ENCODE measurements at places on chromosomes 12 and 14.

- no peak for DNase-seq
Observed at GRCh38 chr14:60904381-60904780, 76.5 kb downstream of the TRMT5 start.

GRCh38 chr12:6195665-6196535 lies 4.3 kb upstream of the CD9 start:
- DNase-seq, result peak; percentile 82

GRCh38 chr14:48973151-48973550 lies 613.0 kb downstream of the RPS29 start:
- DNase-seq, result no peak

DNA sequence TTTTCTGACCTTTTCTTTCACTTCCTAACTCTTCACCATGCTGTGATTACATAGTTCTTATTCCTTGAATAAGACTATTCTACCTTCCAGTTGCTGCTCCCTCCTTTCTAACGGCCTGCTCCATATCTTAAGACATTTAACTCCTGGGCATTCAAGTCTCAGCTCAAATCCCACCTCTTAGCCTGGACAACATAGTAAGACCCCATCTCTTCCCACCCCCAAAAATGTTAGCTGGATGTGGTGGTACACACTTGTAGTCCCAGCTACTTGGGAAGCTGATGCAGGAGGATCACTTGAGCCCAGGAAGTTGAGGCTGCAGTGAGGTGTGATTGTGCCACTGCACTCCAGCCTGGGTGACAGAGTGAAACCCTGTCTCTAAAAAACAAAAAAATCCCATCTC lies 10.9 kb downstream of the ERG28 start:
- no peak for DNase-seq

DNA sequence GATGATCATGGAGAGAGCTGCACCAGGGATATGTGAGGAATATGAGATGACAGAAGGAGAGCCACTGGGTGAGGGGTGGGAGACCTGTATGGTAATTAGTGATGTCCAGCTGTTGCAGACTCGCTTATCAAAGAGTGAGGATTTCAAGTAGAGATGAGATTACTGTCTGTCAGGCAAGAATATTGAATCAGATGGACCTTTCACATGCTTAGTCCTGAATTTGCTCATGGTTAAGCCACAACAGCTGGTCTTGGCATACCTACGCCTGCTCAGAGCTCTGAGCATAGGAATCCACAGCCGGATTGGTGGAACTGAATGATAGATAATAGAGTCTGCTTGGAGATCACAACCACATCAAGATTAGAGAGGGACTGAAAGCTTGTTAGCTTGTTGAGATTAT lies 115.2 kb upstream of the ARHGAP5 start:
- DNase-seq, result no peak

- DNase-seq, result no peak
Observed at GRCh38 chr12:45216983-45217485, 1.1 kb downstream of the ANO6 start.

- peak; percentile 40 for DNase-seq
Observed at GRCh38 chr12:54438517-54438916, 19.5 kb upstream of the ITGA5 start.

GRCh38 chr12:46049665-46050064 lies 59.3 kb upstream of the SCAF11 start:
- no peak for DNase-seq

DNA sequence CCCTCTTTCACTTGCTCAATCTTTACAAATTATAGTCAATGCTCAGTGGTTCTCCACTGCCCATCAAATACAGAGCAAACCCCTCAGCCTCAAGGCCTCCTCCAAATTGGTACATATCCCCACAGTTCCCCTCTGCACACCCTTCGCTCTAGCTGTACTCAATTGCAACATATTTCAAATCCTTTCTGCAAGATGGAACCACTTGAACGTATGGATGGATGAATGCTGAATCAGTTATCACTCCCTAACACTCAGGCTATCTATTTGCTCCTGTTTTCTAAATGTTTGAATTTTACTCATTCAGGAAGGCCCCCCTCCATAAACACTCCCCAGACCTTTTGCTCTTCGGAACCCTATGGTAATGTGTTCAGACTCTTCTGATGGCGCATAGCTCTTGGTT lies 24.5 kb downstream of the ATG14 start:
- DNase-seq, result no peak

GRCh38 chr14:94366146-94366915 lies 22.1 kb downstream of the SERPINA1 start:
- DNase-seq, result no peak

DNA sequence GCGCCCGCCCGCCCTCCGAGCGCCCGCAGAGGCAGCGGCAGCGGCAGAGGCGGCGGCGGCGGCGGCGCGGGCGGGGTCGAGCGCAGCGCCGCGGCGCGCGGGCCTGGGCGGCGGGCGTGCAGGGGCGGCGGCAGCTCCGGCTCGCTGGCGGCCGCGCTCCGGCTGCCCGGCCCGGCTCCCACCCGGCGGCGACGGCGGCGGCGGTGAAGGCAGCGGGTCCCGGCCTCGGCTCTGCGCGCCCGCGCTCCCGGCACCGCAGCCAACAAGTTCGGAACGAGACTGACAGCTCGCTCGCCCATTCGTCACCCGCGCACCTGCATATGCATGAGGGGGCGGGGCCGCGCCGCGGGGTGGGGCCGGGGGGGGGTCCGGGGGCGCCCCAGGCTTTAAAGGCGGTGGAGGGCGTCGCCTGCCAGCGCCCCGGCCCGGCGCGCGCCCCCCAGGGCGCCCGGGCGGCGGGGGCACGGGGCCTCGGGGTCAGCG lies at the start of gene JAG2:
JAG2 (minus strand) TSS at position 281 of the 483 bp plus-strand sequence. CDS start 356 bp downstream, outside the sequence.
- DNase-seq, result peak; percentile 27

DNA sequence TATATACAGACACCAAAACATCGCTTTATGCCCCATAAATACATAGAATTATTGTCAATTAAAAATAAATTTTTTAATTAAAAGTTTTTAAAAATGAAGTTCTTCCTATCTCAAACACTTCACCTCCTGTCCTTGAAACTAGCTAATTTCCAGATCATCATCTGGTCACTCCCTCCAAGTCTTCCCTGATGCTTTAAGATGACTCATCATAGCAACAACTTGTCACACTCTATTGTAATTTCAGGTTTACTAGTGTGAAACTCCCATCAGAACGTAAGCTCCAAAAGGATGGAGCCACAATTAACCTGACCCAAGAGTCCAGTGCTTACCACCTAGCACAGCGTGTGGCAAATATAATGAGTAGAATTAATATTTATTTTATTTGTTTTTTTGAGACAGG lies 16.3 kb downstream of the GXYLT1 start:
- no peak for DNase-seq

GRCh38 chr12:128810182-128811127 lies 13.3 kb downstream of the SLC15A4 start:
- peak; percentile 77 for DNase-seq

- DNase-seq, result no peak
Observed at GRCh38 chr12:61011767-61012423, 1248.3 kb upstream of the USP15 start.

DNA sequence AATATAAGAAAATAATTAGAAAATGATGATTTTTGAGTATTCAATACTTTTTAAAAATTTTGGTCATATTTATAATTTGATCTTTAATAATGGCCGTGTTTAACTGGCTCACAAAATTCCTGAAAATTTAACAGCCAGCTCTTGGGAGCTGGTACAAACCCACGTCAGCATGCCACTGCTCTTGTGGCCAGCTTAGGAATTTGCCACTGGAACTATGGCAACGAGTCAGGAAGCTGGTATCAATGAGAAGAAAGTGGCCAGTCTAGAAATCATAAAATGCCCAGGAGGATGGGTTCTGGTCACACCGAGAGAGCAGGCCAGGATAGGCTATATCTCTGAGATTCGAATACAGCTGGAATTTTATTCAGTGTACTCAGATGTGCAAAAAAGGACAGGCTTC lies 72.2 kb upstream of the PLEKHG3 start:
- DNase-seq, result no peak

GRCh38 chr12:126419131-126419530 lies 1353.9 kb downstream of the AACS start:
- DNase-seq, result no peak

DNA sequence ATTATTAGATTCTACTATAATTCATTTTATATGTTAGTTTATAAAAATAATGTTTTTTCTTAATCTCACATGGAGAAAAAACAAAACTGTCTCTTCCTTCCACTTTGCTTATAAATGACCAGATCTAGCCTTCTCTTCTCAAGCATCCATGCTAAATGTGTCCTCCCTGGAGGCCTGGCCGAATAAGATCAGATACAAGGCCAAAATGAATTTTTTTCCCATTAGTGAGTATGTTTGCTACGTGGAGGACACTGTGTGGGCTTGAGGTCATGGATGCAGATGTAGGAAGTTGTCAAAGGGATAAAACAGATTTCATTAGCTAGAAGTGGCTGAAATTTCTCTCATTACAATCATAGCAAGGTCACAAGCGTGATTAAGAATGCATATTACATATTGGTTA lies 1244.9 kb upstream of the SEL1L start:
- DNase-seq, result no peak

DNA sequence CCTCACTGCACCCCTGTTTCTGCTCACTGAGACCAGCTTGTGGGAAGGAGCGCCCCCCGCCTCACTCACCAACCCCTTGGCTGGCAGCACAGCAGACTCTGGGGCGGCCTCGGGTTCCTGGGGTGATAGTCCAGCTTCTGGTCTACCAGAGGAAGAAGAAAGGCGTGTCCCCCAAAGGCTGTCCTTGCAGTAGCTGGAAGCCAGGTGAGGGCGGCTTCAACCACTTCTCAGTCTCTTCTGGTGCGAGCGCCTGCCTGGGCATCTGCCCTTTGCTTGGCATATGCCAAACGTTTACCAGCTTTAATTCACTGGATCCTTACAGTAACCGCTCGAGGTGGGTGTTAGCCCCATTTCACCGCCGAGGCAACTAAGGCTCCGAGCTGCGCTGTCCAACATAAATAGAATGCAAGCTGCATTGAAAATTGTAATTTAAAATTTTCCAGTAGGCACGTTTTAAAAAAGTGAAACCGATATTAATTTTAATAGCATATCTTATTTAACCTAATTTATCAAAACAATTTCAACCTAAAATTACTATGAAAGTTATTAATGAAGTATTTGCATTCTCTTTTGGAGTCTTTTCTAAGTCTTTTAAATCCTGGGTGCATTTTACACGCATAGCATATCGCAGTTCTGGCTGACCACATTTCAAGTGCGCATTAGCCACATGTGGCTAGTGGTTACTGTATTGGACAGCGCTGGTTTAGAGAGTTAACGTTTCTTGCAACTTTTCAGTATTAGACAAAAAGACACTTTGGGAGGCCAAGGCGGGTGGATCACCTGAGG lies 872 bp downstream of the FAM177A1 start:
- DNase-seq, result no peak

DNA sequence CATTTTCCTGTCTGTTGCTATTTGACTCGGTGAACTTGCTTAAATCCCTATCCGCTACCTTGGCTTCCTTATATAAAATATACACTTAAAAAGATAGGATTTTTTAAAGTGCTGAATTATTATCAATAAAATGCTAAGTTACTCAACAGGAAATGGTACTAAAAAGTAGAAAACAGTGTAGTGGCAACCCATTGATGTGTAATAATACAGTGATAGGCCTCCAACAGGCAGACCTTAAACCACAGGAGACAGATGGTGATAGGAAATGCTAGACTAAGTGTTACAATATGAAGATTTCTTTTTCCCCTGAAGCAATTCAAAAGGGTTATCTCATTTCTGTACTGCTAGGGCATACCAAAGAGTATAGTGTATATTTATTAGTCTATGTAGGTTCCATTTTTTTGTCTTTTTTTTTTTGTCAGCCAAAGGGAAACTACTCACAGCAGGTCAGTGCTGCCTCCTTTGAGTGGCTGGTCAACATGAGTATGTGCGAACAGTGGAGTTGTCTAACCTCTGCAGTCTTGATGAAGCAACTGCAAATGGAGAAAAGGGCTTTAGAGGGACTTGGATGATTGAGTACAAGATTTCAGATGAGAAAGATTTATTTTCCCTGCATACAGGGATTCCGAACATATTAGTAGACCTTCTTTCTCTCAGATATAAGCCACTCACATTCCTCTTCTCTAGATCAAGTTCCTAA lies 183.8 kb downstream of the ACSS3 start:
- no peak for DNase-seq

GRCh38 chr14:89187501-89187900 lies 229.5 kb downstream of the FOXN3 start:
- no peak for DNase-seq

DNA sequence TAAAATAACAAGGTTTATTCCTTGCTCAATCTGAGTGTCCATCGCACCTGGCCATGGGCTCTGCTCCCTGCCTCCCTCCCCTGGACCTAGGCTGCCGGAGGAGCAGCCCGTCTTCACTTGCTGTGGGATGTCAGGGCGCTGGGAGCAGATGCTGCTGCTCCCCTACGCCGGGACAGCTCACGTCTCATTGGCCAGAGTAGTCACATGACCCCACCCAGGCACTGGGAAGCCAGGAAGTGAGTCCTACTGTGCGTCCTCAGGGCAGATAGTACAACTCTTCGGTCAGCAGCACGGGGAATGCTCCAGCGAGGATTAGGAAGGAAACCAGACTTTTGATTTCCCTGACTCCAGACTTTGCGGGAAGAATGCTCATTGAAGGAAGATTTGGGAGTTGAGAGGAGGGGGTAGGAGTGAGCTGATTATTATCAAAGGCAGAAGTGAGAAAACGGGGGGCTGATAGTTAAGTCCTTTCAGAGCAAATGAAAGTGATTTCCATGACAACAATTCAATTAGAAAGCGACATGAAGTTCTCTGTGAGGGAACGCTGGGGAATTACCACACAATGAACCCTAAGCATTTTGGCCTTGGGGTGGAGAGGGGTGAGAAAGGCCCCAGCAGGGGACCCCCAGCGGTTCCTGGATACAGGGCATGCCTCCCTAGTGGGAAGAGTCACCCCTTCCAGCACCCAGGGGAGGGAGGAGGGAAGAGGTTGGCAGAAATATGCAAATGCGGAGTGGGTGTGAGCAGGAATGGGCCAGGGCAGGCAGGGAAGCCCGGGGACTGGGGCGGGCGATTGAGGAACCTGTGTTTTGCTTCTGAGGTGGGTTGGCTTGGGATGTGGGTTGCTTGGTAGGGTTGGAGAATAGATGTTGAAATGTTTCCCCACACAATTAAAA lies 215.5 kb downstream of the AACS start:
- no peak for DNase-seq

GRCh38 chr14:88863167-88863566 lies 38.7 kb downstream of the TTC8 start:
- DNase-seq, result no peak

DNA sequence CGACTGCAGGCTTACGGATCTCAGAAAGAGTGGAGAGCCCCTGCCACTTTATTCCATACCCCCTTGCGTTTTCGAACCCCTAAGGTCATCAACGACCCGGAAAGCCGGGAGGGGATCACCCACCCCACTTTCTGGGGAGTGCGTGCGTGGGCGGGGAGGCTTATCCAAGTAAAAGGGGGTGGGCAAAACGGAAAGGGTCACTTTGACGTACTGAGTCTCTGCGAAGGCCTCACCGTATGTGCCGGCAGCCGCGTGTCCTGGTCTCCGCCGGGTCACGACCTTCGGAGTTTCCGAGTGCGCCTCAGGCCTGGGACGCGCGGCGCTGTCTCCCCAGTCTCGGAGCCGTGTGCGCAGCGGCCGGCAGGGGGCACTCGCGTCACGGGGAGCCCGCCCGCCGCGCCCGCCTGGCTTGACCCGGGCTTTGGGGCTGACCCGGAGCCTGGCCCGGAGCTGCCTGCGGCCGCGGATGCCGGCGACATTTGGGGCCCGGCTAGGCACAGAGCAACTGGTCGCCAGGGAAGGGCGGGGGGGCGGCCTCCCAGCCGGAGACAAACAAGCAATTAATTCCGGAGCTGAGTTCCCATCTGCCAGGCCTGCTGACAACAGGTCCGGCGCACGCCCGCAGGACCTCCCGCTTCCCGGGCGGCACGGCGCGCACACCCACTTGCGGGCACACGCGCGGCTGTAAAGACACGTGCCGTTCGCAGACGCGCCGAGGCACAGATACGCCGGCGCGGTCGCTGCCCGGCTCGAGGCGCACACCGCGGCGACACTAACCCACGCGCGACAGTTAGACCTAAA lies 890 bp upstream of the KIF26A start:
- DNase-seq, result peak; percentile 89

All from suppressor macrophage treated with lipopolysaccharide for 1 hour (primary cell).